ENCODE measurements at places on chromosomes 7 and 10.

DNA sequence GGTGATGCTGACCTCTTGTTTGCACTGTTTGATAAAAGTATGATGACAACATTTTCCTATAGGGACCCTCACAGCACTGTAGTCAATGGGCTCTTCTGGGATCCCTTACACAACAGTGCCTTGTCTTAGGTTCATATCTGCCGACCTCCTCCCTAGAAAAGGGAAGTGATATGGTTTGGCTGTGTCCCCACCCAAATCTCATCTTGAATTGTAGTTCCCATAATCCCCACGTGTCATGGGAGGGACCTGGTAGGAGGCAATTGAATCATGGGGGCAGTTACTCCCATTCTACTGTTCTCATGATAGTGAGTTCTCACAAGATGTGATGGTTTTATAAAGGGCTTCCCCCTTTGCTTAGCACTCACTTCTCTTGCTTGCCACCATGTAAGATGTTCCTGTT lies 23.1 kb downstream of the ZC3HAV1 start:
- DNase-seq = no peak

DNA sequence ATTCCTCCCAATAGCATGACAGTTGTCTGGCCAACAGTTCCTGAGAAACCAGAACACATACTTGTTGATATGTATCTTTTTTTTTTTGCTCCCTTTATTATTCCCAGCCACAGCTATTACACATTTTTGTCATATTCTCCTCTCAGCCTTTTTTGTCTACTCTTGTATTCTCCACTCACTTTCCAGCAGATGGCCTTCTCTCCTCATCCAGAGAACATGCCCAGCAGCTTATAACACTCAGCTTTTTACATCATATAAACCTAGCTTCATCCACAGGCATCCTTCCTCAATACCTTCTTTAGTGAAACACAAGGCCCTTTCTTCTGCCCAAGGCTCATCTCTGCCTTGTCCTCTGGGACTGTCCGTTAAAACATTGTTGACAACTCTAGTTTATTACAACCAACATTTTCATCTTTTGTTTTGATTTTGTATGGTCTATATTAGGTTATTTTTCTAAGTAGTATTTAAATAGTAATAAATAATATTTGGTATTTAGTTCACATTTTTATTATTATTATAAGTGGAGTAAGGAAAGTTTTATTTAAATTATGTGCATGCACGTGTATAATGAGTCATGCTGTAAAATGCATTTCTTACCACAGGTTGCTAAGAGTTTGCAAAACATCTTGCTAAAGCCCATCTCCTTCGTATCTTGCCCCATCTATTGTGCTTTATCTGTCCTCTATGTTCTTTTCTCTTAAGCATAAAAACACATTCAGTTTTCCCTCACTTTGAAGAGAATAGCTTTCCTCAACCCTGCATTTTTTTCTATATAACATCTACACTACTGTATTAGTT lies 101.5 kb downstream of the ORC5 start:
- no peak for DNase-seq

DNA sequence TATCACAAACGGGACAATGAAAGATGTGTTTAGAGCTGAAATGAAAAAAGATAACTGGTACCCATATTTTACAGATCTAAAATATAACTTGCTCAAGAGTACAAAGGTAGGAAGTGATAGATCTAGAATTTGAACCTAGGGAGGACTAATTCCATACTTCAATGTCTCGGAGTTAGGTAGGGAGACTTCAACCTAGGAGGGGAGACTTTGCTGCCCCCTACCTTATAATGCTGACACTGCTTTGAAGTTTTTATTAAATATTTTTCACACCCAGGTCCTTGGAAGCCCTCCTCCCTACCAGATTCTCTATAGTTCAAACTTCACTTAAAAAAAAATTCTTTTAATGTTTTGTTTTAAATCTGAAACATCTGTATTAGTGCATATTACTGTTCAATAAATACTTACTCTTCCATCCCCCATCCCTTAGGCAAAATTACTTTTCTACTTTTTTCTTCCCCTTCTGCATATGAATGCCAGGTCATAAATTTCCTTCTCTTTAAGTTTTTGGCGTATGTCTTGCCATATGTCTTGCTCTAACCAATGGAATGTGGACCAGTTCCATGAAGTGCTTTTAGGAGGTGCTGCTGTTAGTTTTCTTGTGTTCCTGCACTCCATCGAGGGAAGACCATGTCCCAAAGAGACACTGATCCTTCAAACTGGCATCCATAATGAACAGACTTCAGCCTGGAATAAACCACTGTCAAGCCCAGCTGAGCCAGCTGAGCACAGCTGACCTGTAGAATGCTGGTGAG lies 57.8 kb downstream of the MICU1 start:
- peak; percentile 14 for DNase-seq

- DNase-seq = no peak
These were observed 1.5 kb upstream of the MET start for GRCh38 chr7:116670409-116671015.
